Progenitor cell of endocrine pancreas (in vitro differentiated cells): ENCODE measurements at places on chromosomes 13 and 19. TPM values are rescaled to one million over a fixed set of nuclear protein-coding genes. Genes with fewer than 3 reads are reported as not detected.

- no peak for DNase-seq
These were observed 204.4 kb downstream of the MZT1 start for GRCh38 chr13:72523049-72523448.

DNA sequence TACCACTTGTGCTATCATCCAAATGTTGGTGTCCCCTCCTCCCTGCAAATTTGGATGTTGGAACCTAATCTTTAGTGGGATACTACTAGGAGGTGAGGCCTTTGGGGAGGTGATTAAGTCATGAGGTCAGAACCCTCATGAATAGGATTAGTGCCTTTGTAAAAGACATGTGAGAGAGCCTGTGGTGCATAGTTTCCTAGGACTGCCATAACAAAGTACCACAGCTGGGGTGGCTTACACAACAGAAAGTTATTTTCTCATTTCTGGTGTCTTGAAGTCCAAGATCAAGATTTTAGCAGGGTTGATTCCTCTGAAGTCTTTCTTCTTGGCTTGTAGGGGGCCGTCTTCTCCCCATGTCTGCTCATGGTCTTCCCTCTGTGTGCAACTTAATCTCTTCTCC lies 562.6 kb upstream of the ARGLU1 start:
- no peak for DNase-seq

Gene NCAN
- total RNA-seq = 0.17 and 0.36 TPM in 2 replicates

DNA sequence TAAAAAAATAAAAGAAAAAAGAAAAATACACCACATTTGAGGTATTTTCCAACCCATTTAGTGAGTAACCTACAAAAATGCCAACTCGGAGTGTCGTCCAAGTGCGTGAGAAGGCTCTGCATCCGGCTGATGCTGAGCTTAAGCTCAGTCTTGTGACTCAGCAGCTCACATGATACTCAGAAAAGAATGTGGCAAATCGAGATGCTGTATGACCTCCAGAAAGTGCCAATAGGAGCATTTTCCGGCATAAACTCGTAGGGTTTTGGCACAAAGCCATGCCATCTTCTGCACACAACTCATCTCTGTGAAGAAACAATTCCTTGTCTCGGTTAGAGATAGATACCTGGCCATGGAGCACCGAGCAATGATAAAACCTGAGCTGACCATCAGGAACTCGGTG lies 58.5 kb downstream of the TRPM4 start:
- no peak for DNase-seq
